Activated effector memory CD4-positive, alpha-beta T cell treated with anti-CD3 and anti-CD28 coated beads, Interleukin-2, amount 50 U/mL, for 16 hours (primary cell): ENCODE measurements at places on chromosomes 2 and 18.

DNA sequence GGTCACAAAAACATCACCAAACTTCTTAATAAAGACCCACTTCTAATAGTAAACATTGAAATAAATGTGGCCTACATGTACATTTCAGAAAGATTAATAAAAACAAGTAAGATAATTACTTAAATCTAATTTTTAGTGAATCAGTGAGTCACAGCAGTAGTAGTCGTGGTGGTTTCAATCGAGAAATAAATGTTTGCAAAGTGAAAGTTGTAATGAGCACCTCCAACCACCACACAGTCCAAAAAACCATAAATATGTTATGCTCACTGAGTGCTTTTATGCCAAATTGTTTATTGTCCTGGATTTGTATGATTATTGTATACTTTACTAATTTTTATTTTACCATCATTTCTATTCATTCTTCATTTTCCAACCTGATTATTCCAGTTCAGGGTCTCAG lies 61.8 kb upstream of the SPOPL start:
- no peak for DNase-seq

DNA sequence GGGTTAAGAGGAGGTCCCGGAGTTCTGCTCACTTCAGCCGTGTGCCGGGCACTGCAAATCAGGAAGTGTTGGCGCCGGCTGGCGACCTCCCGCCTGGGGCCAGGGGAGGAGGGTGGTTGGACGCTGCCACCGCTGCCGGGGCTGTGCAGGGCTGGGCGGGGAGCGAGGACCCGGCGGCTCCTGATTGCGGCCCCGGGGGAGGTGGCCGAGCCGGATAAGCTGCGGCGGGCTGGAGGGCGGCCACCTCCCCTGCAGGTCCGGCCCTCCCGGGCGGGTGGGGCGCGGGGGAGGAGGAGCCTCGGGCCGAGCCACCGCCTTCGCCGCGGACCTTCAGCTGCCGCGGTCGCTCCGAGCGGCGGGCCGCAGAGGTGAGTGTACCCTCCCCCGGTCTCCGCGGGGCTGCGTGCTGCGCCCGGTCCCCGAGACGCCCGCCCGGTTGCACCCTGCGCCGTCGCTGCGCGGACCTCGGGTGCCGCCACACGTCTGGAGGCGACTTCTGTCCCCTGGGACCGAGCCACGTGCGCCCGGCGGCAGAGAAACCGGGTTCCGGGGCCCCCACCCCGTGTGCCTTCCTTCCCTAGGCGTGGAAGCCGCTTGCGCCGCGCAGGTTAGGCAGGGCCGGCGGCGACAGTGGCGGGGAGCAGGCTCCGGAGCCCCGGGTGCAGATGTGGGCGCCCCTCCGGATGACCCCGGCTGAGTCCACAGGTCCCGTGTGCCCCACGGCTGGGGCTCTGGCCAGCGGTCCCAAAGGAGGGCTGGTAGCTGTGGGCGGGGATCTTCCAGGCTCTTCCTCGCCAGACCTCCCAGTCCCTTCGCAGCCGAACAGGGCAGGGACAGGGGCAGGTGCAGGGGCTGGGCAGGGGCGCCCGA lies at the start of gene STEAP3:
STEAP3 (plus strand) TSS at position 314 of the 870 bp plus-strand sequence. CDS start 7,179 bp downstream, outside the sequence.
- DNase-seq, result no peak

DNA sequence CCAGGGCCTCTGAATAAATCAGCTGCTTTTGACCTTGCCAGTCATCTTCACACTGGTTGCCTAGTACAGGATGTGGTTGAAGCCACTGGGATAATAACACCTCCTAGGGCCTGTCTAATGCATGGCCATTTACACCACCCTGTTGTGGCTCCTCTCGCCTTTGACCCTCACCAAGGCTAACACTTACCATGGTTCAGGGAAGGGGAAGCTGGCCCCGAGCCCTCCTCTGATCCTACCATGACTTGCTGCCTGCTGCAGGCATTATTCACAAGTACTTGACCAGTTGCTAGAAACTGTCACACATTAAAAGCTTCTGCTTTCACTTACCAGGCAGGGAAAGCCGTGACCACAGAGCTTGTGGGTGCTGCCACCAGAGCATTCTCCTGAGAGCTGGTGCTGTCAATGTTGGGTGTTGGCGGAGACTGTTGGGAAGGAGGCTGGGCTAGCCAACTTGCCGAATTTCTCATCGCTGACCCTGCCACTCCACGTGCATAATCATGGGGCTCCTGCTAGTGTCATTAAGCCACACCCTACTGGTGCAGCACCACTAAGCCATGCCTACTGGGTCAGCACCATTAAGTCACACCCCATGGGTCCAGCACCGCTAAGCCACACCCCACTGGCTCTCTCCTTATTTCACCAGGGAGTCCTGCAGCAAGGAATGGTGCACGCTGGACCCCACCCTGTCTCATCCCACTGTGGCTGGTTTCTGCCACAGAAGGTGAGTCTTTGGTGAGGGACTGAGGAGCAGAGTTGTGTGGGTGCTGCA lies 47.0 kb upstream of the TTC39C start:
- DNase-seq, result no peak

GRCh38 chr2:157793053-157793612 lies 83.0 kb downstream of the ACVR1 start:
- no peak for DNase-seq

- no peak for DNase-seq
Observed at GRCh38 chr2:200335657-200336056, 29.2 kb downstream of the SPATS2L start.

- peak; percentile 88 for DNase-seq
Observed at GRCh38 chr2:239380831-239381708, 19.8 kb downstream of the HDAC4 start.

GRCh38 chr2:126798276-126799140 lies 100.2 kb upstream of the TEX51 start:
- no peak for DNase-seq

DNA sequence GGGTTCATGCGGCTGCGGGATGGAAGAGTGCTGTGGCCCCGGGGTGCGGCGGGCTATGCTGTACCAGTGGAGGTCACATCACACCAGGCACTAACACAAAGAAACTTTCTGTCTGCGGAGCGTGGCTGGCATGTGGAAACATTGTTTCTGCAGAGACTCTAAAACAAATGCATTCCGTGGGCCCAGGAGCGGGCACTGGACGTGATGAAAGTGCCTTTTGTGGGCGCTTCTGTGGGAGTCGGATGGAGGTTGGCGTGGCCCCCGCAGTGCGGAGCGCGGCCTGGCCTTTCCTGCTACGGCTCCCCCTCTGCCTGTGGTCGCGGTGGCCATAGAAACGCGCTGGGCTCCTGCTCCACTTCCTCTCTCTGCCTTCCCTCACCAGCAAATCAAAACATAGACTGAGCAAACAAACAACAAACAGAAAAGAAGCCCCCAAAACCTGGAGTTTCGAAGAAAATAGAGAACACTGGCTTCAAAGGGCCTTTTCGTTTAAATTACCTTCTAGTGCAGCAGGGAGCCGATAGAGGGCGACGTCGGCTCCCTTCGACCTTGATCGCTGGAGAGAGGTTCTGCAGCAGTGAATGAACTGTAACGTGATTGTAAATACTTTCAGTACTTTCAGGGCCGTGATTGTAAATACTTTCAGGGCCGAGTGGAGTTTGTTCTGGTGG lies 51.4 kb downstream of the KIF5C start:
- peak; percentile 83 for DNase-seq

GRCh38 chr2:241003047-241003360 lies 4.6 kb downstream of the SNED1 start:
- DNase-seq, result no peak

DNA sequence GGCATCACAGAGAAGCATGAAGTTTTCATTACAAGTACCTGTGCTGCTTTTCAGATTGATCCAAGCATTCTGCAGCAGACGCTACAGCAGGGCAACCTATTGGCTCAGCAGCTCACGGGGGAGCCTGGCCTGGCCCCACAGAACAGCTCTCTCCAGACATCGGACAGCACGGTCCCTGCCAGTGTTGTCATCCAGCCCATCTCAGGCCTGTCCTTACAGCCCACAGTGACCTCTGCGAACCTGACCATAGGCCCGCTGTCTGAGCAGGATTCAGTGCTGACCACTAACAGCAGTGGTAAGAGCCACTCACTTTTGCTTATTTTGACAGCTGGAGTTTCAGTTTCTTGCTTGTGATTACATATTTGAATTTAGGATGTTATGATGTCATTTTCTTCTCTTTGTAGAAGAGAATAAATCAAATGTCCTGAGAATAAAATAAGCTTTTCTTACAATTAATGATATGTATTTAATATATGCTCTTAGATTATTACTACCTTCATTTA lies 104.9 kb downstream of the ZNF236 start:
- no peak for DNase-seq

DNA sequence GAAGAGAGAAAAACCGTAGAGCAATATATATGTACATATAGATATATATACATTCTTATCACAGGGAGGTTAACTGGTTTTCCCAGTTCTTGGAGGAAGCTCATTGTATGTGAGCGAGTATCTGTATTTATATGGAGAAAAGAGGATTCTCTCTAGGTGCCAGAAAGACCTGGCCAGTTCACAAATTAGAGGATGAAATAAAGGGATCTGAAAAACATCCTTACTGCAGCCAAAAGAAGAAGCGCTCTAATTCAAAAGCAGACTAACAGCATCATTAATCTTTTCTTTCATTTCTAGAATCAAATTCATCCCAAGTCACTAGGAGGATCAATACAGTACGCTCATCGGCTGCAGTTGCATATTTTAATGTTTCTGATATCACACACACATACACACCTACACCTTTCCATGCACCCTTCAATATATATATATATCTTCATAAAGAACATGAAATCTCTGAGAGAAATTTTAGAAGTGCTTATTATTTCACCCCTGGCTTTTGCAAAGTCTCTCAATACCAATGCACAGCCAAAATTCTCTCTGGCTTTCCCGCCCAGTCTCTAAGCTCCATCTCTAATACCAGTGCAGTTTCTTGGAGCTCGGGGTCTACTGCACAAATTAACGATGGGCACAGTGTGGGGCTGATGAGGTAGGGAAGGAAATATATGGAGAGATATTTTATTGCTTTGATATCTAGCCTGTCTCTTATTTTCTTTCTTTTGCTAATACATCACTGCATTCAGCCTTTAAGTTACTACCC lies 731 bp downstream of the NRXN1 start:
- no peak for DNase-seq

DNA sequence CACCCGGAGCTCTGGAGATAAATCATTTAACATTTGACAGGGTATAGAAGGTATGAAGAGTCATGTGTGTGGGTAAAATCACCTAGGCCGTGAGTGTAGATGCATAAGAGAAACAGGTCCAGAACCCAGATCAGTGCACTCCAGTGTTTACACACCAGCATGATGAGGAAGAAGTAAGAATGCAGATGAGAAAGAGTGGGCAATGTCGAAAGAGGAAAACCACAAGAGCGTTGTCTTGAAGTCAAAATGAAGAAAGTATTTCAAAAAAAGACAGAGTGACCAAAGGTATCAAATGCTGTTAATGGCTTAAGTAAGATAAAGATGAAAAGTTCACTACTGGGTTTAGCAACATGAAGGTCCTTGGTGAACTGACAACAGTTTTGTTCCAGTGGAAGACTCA lies 32.0 kb upstream of the PLB1 start:
- DNase-seq, result no peak

- DNase-seq, result no peak
Observed at GRCh38 chr2:74089816-74090745, 57.6 kb downstream of the BOLA3 start.

DNA sequence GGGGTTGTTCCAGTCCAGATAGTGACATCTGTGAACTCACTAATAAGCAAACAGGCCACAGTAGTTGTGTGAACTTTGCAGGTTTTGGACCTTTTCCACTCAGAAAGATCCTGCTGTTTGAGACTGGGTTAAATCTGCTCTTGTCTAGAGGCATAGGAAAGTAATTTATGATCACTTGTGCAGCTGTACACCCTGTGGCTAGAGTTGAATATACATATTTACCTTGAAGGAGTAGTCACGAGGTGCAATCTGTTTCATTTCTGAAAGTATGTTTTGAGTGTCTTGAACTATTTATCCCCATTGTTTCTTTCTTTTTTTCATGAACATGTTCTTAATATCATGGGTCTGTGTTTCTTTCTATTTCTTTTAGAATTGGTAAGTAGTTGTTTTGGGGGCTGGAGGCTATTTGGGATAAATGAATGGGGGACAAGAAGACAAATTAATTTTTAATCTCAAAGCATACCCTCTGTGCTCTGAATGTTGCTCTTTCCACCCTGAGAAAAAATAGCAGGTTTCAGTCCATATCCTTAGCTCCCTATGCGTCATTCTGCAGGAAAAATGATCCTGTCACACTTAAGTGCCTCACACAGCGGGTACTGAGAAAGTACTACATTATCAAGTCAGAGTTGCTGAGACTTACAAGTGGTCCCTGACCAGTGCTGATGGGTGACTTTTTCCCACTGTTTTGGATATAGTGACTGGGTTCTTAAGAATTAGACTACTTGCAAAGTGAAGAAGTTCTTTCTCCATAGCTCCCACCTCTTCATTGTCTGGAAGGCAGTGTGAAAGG lies 28.2 kb downstream of the DCC start:
- no peak for DNase-seq

GRCh38 chr18:5370332-5370731 lies 74.8 kb upstream of the ZBTB14 start:
- DNase-seq, result no peak

DNA sequence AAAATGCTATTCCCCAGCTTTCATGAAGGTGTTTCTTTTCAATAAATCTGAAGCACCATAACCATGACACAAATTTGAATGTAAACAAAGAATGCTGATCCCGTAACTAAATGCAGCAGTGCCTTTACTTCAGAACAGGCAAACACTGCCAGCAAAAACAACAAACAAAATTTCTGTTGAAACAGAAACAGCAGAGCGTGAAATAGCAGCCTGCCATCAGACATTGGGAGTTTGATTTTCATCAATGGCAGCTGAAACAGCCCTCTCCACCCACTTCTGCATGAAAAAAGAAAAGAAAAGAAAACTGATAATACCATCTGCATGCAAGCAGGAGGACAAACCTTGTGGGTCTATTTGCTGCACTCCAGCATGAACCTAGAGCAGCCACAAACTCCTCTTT lies 128.3 kb downstream of the CDH2 start:
- DNase-seq, result no peak

DNA sequence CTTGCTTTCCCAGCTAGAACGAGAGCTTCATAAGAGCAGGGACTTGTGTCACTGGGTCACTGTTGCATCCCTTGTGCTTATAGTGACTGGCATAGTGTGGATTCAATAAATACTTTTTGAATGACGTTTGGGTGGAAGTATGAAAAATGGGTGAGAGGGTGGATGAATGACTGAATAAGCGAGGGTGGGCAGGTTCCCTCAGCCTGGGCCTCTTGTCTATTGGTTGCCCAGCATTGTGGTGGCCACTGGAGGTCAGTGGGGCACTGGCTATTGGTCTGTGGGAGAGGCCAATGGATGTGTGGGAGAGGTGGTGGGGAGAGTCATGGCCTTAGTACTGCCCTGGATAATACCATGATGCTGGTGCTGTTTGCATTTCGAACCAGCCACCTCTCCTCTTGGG lies 93.8 kb upstream of the SKOR2 start:
- no peak for DNase-seq
